ENCODE measurements at places on chromosomes 16 and 17.

GRCh38 chr17:36608794-36609497, 7.6 kb downstream of the MRM1 start:
- peak; percentile 78 for DNase-seq

GRCh38 chr17:30376621-30377452, 1.9 kb upstream of the CPD start:
- DNase-seq = peak; percentile 28

GRCh38 chr16:54911079-54911478, 19.6 kb upstream of the IRX5 start:
- no peak for DNase-seq

DNA sequence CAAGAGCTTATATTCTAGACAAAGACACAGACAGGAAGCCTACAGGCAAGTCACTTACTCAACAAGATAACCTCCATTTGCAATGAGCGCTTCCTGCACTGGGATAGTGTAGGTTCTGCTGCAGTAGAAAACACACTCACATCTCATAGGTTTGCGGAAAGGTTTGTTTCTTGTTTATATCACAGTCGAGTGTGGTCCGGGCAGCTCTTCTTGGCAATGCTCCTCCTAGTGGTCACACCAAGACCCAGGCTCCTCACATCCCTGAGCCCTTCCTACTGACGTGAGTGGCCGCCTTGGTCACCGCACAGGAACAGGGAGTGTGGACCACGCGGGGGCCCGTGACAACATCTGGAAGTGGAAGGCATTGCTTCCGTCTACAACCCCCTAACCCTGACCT, 48.0 kb upstream of the RBFOX3 start:
- peak; percentile 70 for DNase-seq

DNA sequence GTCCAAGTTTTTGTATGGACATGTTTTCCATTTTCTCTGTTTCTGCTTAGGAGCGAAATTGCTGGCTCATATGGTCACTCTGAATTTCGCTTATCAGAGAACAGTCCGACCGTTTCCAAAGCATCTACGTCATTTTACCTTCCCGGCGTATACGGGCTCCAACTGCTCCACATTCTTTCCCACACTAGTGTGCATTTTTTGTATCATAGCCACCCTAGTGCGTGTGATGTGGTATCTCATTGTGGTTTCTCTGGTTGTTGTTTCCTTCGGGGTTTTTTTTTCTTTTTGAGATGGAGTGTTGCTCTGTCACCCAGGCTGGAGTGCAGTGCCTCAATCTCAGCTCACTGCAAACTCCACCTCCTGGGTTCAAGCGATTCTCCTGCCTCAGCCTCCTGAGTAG, 31.0 kb upstream of the BHLHA9 start:
- DNase-seq = no peak

GRCh38 chr17:7839876-7840261, 5.9 kb downstream of the KDM6B start:
- no peak for DNase-seq

DNA sequence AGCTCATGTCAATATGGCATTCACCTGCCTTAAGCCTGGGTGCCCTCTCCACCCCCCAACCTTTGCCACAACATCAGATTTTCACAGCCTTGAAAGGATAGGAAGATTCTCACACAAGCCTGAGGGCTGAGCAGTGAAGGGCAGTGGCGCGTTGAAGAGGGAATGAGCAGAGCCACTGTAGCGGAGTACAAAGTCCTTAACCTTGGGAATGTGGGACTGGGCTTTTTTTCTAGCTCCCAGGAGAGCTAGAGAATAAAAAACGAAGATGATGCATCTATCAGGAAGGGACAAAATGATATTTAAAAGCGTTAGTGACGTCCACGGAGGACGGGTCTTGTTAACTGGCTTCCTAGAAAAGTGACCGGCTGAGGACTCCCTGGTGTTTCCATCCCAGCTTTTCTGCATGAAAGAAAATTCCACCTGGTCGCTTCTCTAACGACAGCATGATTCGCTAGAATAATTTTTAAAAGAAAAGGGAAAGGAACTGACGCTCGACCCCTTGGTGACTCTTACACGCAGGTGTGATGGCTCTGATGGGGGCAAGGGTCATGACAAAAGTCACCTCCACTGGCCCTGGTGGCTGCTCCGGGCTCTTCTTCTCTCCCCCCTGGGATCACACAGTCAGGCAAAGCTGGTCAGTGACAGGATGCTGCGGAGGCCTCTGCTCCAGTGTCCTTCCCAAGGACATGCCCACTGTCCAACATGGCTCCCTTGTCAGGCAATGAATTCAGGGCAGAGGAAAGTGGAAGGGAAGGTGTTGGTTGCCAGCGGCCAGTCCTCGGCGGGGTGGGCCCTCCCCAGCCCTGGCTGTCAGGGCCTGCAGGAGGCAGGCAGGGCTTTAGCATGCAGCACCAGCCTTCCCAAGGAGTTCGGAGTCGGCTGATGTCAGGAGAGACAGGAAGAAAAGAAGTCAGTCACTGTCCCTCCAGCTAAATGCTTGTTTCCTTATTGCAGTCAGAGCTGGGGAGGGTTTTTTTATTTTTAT, 58.4 kb upstream of the IRX3 start:
- no peak for DNase-seq

GRCh38 chr17:77002103-77003045, 134.2 kb downstream of the MGAT5B start:
- DNase-seq = peak; percentile 71

- DNase-seq = no peak
Observed at GRCh38 chr16:87363771-87364455, 19.7 kb downstream of the FBXO31 start.

DNA sequence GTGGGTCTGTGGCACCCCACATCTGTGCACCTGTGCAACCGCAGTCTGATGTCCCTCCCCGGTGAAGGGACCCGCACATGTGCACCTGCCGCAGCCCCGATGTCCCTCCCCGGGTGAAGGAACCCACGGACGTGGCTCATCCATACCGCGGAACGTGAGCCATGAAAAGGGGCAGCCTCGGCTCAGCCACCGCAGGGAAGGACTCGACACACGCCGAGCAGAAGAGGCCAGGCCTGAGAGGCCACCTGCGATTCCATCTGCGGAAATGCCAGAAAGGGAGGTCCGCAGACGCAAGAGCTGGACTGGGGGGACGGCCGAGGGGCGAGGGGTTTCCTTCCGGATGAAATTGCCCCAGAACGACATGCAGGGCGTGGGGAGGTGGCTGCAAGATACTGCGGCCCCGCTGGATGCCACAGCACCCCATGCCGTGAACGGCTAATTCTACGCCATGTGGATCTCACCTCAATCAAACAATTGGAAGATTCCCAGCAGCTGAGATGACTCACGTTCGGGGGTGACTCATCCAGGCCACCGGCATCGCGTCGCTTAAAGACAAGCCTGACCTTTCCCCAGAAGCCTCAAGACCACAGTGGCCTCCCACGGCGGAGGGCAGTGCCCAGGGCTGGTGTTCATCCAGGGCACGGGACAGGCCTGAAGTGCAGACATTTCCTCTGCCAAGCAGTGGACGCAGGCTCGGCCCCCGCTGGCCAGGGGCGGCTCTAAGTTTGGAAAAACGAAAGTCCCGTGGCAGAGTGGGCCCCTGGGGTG, 21.0 kb downstream of the SOX8 start:
- peak; percentile 69 for DNase-seq

DNA sequence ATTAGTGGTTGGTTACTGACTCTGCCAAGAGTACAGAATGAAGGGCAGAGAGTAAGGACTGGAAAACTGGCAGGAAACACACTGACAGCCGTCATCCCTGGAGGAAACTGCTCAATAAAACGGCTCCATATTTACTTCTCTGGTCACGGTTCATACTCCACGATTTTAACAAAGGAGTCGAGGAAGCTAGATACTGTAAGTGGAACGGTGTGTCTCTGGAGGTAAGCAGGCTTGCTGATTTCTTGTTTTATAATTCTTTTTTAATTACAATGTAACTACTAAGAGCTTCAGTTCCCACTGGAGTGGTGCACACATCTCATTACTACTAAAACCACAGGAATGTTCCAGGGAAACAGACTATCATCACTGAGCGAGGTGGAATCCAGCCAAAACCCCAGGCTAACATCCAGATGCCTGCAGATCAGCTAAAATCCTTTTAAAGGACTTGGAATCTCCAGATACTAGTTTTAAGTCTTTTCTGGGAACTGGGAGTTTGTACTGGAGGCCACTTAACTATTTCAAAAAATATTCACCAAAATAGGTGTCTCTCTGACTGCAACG, 17.8 kb downstream of the SERPINF1 start:
- no peak for DNase-seq

DNA sequence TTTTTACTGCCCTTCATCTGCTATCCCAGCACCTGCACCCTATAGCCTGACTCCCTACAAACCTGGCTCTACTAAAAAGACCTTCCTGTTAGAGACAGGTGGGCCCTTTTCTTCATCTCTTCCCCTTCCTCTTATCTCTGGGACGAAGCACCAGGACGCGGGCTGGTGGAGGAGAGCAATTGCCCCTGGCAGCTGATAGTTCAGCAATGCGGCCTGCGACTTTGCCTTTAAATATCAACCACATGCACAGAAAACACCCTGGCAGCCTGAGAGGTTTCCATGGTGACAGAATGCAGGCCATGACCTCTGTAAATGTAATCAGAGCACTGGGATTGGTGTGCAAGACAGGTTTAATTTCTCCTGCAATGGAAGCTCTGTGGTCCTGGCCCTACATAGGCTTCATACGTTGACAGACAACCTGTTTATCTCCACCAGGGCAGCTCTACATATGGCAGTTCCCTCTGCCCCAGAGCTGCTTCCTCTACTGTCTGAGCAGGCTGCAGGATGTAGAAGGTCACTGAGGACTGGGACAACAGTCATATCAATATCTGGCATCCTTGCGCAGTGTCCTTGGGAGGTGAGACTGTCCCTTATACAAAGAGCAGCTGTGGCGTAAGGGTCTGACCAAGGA, 10.0 kb upstream of the SKAP1 start:
- no peak for DNase-seq

DNA sequence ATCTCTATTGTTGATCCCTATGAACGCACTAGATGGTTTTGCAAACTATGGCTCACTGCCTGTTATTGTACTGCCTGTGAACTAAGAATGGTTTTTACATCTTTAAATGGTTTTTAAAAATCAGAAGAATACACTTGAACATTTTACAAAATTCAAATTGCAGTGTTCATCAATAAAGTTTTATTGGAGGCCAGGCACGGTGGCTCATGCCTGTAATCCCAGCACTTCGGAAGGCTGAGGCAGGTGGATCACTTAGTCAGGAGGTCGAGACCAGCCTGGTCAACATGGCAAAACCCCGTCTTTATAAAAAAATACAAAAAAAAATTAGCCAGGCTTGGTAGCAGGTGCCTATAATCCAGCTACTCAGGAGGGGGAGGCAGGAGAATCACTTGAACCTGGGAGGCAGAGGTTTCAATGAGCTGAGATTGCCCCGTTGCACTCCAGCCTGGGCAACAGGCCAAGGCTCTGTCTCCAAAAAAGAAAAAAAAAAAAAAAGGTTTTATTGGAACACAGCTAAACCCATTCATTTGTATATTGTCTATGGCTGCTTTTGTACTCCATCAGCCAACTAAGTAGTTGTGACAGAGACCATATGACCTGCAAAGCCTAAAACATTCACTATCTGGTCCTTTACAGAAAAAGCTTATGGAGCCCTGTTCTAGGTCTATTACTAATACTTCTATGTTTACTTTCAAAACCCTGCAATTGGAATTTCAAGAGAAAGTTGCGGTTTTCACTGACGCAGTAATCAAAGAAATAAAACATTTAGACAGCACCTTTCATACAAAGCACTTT, 18.9 kb downstream of the IKZF3 start:
- DNase-seq = no peak

GRCh38 chr17:13462146-13462545, 139.6 kb downstream of the HS3ST3A1 start:
- DNase-seq = no peak

DNA sequence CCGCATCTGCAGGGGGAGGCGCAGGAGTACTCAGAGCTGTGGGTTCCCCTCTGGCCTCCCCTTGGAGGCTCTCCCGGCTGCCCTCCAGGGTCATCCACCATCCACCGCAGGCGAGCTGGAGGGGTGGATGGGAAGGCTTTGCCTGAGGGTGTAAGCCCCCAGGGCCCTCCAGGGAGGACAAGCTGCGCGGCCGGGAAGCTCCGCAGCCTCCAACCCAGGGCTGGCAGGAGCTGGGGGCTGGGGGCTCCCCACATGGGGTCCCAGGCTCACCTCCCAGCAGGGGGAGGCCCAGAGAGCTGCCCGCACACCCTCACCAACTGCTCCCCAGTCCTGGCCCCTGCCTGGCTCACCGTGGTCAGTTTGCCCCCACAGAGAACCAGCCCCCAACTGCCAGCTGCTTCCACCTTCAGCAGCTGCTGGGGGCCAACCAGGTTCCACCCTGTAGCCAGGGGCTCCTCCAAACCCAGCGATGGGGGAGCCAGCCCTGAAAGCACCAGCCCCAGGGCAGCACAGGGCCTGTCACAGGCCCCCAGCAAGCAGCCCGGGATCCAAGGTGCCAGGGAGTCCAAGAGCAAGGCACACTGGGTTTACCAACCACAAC, 19.8 kb upstream of the CHMP6 start:
- no peak for DNase-seq
